ENCODE measurements at places on chromosomes 11 and 22.

DNA sequence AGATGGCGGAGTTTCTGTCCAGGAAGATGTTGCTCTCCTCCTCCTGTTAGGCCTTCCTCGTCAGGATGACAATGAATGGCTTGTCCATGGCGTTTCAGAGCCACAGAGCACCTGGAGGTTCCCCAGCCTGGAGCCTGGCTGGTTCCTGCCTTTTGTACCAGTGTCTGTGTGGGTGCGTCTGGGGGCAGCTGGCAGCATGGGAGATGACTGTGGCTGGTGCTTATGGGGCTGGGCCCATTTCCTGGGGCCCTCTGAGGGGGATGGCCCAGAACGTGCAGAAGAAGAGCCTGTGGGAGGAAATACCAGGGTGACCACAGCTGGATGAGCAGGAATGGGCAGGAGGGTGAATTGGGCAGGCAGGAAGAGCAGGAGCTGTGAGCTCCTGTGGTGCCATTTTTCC lies 6.7 kb downstream of the SLC37A2 start:
- no peak for DNase-seq

GRCh38 chr11:33366918-33367317 lies 109.7 kb downstream of the HIPK3 start:
- no peak for DNase-seq

GRCh38 chr11:128048121-128048520 lies 539.2 kb downstream of the ETS1 start:
- no peak for DNase-seq

DNA sequence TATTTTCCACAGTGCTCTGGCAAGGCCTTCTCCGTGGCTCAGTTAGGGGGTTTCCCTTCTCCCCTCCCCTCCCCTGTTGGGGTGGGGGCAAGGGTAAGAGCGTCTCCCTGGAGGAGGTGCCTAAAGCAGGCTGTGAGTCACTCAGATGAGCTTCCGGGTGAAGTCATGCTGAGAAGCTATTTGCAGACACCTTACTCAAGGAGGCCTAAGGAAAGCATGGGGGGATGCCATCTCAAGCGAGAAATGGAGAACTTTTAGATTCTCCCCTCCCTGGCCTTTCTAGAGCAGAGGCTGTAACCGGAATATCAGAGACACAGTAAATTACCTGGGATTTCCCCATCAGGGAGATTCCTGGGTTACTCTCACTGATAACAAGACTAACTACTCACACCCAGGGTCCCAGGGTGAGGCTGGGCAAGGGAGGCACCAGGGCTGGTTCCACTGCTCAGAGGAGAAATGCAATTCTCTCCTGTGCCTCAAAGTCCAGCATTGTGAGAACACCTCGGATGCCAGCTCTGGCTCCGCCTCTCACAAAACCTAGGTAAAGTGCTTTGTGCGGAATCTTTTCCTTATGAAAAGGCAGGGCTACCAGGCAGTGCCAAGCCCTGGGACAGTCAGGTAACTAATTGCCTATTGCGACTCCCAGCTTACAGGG lies 123.6 kb downstream of the ABTB2 start:
- peak; percentile 58 for DNase-seq

GRCh38 chr22:46348099-46348695 lies 12.7 kb downstream of the TRMU start:
- no peak for DNase-seq

DNA sequence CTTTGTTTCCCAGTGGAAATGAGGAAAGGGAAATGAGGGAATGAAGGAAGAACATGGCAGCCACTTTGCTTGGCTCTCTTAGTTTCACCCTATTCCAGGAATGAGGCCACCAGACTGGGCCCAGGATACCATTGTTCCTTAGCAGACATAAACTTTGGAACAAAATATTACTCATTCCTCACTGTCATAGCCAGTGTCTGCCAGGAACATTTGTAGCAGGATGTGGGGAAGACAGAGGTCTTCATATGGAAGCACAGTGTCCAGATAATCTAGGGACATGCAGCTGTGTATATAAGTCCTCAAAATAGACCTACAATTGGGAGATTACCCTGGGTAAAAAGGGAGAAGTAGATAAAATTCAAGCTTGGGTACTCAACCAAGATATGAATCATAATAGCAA lies 15.2 kb upstream of the FUT4 start:
- no peak for DNase-seq

DNA sequence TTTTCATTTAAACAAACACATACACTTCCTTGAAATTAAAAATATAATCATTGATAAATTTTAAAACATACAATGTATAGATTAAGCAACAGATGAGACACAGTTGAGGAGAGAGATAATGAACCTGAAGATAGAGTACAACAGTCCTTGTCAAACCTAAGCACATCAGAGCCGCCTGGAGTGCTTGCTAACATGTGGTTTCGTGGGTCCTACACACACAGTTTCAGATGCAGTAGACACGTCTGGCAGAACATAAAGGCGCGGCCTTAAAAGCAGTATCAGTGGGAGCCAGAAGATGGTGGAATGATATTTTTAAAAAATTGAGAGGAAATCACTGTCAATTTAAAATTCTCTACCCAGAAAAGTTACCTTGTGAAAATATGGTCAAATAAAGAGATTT lies 134.4 kb downstream of the MPPED1 start:
- no peak for DNase-seq

DNA sequence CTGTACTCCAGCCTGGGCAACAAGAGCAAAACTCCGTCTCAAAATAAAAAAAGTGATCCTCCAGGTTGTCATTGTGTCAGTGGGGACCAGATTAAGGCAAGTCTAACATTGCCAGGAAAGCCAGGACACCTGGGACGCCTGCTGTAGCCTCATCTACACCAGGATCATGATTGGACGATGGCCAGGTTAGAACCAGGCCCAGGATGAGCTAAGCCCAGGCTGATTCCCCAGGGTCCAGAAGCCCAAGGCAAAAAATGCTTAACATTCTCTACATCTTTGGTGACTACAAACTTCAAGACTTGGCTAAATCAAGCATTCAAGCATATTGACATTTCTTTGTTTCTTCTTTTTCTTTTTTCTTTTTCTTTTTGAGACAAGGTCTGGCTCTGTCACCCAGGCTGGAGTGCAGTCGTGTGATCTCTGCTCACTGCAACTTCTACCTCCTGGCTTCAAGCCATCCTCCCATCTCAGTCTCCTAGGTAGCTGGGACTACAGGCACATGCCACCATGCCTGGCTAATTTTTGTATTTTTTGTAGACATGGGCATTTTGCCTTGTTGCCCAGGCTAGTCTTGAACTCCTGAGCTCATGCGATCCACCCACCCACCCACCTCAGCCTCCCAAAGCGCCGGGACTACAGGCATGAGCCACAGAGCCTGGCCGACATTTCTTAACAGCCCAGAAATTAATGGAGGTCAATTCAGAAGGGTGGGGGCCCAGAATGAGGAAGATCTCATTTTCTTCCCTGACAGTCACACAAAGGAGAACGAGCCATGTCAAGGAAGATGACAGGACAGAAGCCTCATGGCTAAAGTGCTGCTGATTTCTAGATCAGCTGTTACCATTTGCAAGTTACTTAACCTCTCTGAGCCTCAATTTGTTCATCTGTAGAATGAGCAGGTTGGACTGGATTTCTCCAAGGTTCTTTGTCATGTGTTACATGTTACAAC lies 12.5 kb upstream of the PTPRJ start:
- DNase-seq = no peak

DNA sequence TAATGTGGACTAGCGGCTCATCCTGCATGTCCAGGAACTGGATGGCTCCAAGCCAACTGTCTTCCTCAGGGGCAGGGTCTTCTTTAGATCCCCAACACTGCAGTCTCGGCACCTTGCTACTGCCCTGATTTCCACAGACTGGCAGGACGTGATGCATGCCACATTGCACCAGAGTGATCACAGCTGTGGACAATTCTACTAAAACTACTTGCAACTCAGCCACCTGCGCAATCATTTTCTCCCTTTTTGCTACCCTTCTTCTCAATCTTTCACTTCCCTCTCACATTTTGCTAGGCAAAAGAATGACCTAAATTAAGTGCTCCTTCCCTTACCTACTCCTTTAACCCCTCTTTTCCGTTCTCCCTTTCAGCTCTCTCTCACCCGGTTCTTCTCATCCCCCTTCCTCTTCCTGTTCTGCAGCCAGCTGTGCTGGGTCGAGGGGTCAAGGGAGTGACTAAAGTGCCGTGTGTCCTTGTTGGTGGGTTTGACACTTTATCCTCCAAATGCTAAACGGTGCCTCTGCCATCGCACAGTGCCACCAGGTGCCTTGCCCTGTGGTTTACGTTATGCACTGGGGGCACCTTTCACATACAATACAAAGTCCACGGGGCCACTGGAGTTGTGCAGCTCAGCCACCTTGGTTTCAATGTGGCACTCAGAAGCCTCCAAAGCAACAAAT lies 11.5 kb upstream of the PEX26 start:
- no peak for DNase-seq

- DNase-seq = no peak
Measured at GRCh38 chr22:30847583-30847982, 121.0 kb downstream of the MORC2 start.

DNA sequence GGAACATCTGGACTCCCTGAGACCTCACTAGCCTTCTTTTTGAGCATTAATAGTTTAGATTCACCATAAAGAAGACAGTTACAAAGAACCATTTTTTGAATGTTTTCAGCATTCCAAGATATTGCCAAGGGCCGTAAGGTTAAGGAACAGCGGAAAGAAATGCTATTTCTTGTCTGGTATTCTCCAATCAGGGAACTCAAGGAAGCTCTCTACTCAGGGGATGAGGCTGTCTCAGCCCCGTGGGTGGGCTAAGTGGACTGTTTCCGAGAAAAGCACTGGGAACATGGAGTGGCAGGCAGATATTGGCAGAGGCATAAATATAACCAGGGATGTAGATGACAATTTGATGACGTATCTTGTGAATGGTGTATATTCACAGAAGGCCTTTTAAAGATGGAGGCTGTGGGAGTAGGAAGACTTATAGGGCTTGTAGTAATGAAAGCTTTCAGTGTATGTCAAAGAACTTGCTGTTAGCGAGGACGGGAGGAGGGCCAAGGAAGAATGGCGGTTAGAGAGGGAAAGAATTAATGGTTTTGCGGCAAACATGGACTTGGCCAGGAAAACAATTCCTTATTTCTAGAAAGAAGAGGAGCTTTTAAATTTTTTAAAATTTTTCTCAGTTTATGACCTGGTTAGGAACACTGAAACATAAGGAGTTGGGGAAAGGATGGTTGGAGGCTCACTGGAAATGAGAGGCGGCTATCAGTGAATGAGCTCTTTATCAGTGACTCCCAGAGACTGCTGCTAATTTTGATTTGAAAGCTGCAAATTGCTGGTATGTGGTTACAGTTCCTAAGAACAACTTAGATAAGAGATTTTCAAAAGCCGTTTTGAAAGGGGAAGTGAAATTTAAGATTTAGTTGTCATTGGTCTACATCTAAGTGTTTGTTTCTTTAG lies 64.6 kb downstream of the ST3GAL4 start:
- DNase-seq = no peak

DNA sequence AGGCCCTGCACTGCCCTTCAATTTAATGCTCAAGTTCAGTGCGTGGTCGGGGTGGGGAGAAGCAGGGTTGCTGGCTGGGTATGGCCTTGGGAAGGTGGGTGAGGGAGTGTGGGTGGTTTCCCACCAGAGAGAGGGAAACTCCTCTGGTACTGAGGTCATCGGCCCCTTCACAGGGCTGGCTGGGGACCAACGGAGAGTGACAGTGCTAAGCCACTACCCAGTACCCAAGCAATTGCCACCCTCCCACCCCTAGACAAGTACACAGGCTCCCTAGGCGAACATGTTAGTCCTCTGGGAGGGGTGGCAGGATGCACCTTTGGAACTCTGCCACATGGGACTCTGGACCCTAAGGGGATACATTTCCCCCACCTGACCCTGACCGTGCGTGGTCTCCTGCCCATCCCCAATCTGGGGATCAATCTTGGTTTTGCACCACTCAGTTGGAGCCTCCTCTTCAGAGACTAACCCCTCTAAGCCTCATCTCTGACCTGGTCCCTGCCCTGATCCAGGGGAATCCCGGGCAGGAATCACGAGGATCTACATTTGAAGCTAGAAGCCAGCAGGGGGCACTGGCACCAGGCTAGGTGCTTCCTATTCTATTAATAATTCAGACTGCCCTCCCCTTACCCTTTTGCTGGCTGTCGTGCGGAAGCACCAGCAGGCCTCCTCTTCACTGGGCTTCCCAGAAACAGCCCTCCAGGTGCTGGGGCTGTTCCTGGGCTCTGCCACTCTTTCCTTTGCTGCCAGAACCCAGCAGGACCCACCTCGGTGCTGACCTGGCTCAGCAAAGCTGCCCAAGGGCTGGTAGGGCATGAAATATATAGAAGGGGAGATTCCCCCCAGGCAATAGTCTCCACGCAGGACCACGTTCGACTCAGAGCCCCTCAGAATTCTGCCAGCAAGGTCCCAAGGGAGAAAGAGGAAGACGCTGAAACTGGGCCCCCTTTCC lies 377.7 kb downstream of the TENM4 start:
- no peak for DNase-seq

DNA sequence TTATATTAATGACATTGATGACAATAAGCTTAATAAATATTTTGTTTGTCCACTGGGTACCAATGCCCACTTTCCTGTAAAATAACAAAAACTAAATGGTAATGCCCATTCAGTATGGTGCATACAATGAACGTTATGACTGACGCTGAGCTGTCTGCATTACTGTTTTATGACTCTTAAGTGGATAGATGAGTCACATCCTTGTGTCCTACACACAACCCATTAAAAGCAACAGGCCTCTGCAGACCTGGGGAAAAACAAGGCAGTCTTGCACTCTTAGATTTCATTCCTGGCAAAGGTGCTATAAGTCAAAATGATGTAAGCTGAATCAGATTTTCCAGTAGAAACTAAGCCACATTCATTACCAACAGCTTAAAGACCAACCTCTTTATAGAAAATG lies 176.3 kb upstream of the TMEM45B start:
- no peak for DNase-seq

DNA sequence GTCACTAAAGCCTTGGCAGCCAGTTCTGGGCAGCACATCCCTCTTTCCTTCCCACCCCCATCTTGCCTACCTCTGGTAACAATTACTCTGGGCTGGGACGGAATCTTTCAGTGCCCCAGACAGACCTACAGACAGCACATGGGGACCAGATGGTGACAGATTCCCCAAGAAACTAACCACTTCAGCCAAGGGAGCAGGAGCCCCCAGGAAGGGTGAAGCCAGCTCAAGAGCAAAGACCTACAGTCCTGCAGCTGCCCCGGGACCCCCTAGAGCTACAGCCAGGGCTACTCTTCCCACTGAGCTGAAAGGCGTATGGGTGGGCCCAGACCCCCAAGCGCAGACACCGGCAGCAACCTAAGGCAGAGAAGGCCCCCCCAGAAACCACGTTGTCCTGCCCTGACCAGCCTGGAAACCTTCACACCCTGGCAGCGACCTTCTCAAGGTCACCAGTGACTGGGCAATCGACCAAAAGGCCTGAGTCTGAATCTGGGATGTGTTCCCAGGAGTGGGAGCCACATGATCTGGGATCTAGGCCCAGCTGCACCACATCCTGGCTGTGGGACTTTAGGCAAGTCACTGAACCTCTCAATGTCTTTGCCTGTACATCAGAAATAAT lies 65.8 kb downstream of the LRRC32 start:
- DNase-seq = no peak

All from stimulated activated CD4-positive, alpha-beta T cell treated with anti-CD3 and anti-CD28 coated beads, Interleukin-12 subunit alpha, Interleukin-12 subunit beta, amount 100 ng/mL, for 24 hours (primary cell).